ENCODE measurements at places on chromosomes 6 and 20. TPM values are rescaled to one million over a fixed set of nuclear protein-coding genes. Genes with fewer than 3 reads are reported as not detected.

DNA sequence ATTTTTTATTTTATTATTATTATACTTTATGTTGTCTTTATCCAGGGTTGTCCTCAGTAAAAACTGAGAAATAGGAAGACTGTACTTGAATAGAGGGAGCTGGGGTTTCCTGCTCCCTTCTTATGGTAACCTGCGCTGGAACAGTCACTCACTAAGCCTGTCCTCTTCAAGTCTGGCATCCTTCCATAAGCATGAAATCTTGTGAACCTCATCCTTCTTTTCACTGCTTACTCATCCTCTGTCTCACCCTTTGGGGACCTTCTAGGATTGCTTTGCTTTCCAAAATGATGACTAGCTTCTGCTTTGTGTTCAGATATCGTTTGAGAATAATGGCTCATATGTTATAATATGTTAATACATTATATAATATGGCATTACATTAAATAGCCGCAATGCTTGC lies 90.6 kb downstream of the C6orf118 start:
- H3K4me1 ChIP-seq, result no peaks in the 10 kb centered on the region
- peak; percentile 4 for DNase-seq
- no peak overlapping the region for H3K4me3 ChIP-seq
- H3K27ac ChIP-seq, result no peak overlapping the region

DNA sequence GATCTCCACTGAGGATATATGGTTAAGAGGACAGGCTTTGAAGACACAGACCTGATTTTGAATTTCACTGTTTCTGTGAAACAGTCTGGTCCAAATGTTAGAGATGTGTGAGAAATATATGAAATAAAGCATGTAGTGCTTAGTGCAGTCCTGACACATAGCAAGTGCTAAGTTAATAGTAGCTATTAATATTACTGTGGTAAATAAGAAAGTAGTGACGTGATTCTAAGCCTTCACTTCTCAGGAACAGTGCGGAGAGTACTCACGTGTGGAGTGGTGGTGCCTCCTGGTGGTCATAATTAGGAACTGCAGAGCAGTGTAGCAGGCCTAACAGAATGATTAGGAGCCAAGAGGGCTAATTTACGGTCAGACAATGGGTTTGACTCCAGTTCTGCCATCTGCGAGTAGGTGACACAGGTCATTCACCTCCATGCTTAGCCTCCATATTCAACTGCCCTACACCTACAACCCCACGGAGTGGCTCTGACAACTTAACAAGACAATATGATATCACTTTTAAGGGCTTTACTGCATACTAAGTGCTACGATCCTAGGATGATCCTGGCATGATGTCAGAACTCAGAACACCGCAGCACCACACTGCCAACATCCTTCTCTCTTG lies 106.2 kb downstream of the JPH2 start:
- H3K36me3 ChIP-seq, result no peaks in the 10 kb centered on the region
- no peaks in the 10 kb centered on the region for H3K27me3 ChIP-seq
- DNase-seq, result peak; percentile 84
- H3K4me3 ChIP-seq, result no peak overlapping the region
- peak overlapping the region; percentile 4 for H3K27ac ChIP-seq
- H3K4me1 ChIP-seq, result peaks cover 6% of the 10 kb centered on the region

DNA sequence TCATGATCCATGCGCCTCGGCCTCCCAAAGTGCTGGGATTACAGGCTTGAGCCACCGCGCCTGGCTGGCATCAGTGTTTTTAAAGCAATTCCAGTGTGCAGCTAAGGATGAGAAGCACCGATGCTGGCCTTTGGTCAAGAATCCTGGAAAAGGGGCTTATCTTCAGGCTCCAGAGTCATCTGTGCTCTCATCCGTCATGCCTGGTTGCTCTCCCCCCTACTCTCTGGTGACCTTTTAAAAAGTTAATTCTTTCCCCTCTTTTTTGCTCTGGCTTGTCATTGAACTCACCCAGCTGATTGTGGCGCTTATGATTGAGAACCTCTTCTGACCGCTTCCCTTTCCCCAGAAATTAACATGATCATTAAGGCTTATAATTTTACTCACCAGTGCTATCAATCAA lies 28.7 kb downstream of the NR2E1 start:
- H3K36me3 ChIP-seq, result no peaks in the 10 kb centered on the region
- no peaks in the 10 kb centered on the region for H3K4me1 ChIP-seq
- H3K27ac ChIP-seq, result no peak overlapping the region

DNA sequence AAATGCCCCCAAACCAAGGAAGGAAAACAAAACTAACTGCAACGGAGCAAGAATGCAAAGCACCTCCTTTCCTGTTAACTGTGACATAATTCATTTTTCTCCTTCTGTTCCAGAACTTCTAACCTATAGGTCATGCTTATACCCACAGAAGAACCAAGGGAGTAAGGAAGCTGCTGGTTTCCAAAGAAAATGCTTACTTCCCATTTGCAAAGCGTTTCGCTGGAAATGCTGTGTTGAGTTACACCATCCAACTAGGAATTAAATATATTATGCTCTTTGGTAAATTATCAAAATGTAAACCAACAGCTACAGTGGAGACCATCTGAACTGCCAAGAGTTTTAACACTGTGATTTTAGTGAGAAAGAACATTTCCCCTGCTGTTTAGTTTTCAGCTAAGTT lies 42.9 kb downstream of the ATXN1 start:
- DNase-seq, result no peak
- no peaks in the 10 kb centered on the region for H3K27me3 ChIP-seq
- peaks cover 42% of the 10 kb centered on the region for H3K4me1 ChIP-seq
- no peaks in the 10 kb centered on the region for H3K36me3 ChIP-seq
- H3K27ac ChIP-seq, result no peak overlapping the region

Gene LINC00237
- total RNA-seq, result not detected

Gene ZFP57
- total RNA-seq, result not detected

DNA sequence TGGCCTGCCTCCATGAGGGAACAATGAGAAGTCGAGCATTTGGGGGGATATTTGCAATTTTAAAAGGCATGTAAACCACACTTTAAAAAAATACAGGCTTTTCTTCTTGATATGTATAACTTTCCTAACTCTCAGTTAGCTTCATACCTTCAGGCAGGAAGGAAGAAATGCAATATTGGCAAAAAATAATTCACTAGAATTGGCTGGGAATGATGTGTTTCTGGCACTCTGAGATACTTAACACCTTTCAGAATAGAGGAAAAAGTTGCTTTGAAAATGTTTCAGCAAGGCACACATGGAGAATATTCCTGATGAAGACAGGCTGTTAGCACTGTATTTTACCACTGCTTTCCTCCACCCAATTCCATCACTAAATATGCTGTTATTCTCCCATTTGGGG lies 747.6 kb downstream of the HDGFL1 start:
- no peaks in the 10 kb centered on the region for H3K4me1 ChIP-seq
- H3K27ac ChIP-seq, result no peak overlapping the region
- no peak overlapping the region for H3K4me3 ChIP-seq

GRCh38 chr6:88548891-88549505 lies 382.9 kb upstream of the CNR1 start:
- no peaks in the 10 kb centered on the region for H3K4me1 ChIP-seq
- no peak for DNase-seq
- H3K27ac ChIP-seq, result no peak overlapping the region
- no peaks in the 10 kb centered on the region for H3K36me3 ChIP-seq

GRCh38 chr20:40370800-40371199 lies 318.2 kb downstream of the MAFB start:
- H3K27me3 ChIP-seq, result no peaks in the 10 kb centered on the region
- no peaks in the 10 kb centered on the region for H3K4me1 ChIP-seq
- no peak for DNase-seq
- H3K27ac ChIP-seq, result no peak overlapping the region
- no peaks in the 10 kb centered on the region for H3K36me3 ChIP-seq

Gene SOX18
- 0.70 TPM for total RNA-seq

- no peak overlapping the region for H3K4me3 ChIP-seq
- no peaks in the 10 kb centered on the region for H3K4me1 ChIP-seq
- H3K36me3 ChIP-seq, result peaks cover 7% of the 10 kb centered on the region
- peak; percentile 5 for DNase-seq
- no peaks in the 10 kb centered on the region for H3K27me3 ChIP-seq
These were observed 34.2 kb downstream of the CEP162 start for GRCh38 chr6:84193114-84193708.

GRCh38 chr6:66993272-66993671 lies 1286.2 kb upstream of the EYS start:
- no peaks in the 10 kb centered on the region for H3K27me3 ChIP-seq
- no peak overlapping the region for H3K4me3 ChIP-seq
- no peak overlapping the region for H3K27ac ChIP-seq

Gene SIRPG
- total RNA-seq, result not detected

Gene RBBP9
- 20.1 TPM for total RNA-seq

GRCh38 chr6:71405416-71405815 lies 116.8 kb downstream of the OGFRL1 start:
- no peaks in the 10 kb centered on the region for H3K36me3 ChIP-seq
- no peak for DNase-seq
- H3K4me3 ChIP-seq, result no peak overlapping the region
- no peaks in the 10 kb centered on the region for H3K27me3 ChIP-seq

Gene LZTS3
- 7.5 TPM for total RNA-seq

DNA sequence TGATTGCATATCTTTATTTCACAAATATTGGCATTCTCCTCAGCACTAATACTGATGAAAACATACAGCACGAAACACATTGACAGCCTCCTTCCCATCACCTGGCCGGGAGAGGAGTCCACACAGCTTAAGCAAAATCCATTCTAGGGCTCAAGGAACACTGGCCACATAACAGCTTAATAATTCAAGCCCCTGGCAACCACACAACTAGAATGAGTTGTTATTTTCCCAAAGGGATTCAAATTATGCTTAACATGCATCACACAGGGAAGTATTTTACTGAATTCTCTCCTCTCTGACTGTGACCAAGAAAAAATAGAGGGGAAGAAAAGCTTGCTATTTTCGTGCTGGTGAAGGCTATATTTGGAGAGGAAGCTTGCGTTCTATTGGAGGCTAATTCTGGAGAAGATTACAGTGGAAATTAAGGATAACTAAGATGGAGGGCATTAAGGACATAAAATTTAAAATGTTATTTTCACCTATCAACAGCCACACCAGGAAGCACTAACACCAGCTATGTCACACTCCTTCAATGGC lies 198.5 kb downstream of the ADGRG6 start:
- H3K27me3 ChIP-seq, result no peaks in the 10 kb centered on the region
- no peak overlapping the region for H3K27ac ChIP-seq
- no peaks in the 10 kb centered on the region for H3K36me3 ChIP-seq
- no peak for DNase-seq

Gene CAGE1
- 0.19 TPM for total RNA-seq

DNA sequence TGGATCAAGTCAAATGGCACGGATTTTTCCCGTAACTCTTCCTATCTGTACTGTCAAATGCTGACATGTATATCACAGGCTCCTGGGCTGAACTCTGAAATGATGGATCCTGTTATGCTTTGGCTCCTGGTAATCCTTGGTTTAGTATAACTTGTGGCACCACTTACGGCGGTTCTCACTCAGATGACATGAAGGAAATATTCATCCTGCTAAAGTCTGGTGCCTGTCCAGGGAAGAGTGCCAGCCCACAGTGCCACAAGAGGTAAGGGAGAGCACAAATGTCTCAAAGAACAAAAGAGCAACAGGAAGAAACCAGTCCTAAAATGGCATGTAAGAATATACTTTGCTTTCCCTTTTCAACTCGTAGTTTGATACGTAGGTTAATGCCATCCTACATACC lies 93.1 kb upstream of the TAB2 start:
- peaks cover 7% of the 10 kb centered on the region for H3K4me1 ChIP-seq
- H3K27ac ChIP-seq, result no peak overlapping the region

DNA sequence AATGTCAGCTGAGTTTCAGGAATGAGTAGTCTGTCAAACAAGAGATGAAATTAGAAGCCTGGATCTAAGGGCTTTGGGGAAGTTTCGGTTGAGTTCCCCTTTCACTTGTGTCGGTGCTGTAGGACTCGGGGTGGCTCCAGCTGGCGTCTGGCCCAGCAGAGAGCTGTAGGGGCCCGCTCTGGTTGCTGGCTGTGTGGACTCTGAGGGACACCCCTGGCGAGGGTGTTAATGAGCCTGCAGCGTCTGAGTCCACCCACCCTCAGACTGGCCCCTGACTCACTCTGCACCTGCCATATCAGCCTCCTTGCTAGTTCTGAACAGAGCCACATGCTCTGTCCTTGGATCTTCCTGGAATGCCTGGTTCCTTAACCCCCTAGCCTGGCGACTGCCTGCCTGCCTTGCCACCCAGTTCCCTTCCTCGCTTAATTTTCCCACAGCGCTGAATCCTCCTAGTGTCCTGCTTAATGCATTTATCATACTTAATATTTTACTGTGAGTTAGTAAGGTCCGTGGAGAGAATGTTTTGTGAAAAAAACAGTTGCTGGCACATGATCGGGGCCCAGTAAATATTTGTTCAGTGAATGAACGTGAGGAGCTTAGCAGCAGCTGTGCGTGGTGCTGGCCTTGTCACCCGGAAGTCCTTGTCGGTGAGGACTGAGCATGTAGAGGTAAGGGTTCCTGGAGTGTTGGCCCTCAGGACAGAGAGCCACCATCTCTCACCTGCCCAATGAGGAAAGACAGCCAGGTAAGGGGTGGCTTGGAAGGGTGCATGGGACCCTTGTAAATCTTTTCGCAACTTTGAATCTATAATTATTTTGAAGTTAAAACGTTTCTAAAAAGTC lies 1.6 kb downstream of the DNAJC5 start:
- peaks cover 9% of the 10 kb centered on the region for H3K4me1 ChIP-seq
- peak overlapping the region; percentile 48 for H3K27ac ChIP-seq
- H3K4me3 ChIP-seq, result peak overlapping the region; percentile 67
- DNase-seq, result no peak
- no peaks in the 10 kb centered on the region for H3K36me3 ChIP-seq
- no peaks in the 10 kb centered on the region for H3K27me3 ChIP-seq

GRCh38 chr6:133551847-133552341 lies 310.7 kb downstream of the EYA4 start:
- no peak overlapping the region for H3K27ac ChIP-seq
- H3K27me3 ChIP-seq, result no peaks in the 10 kb centered on the region
- H3K4me1 ChIP-seq, result no peaks in the 10 kb centered on the region
- no peak overlapping the region for H3K4me3 ChIP-seq

GRCh38 chr20:36847009-36847709 lies 28.8 kb upstream of the TLDC2 start:
- no peak for DNase-seq
- no peak overlapping the region for H3K27ac ChIP-seq
- peaks cover 3% of the 10 kb centered on the region for H3K36me3 ChIP-seq
- no peaks in the 10 kb centered on the region for H3K27me3 ChIP-seq
- H3K4me3 ChIP-seq, result no peak overlapping the region

Gene VWA7
- 2.7 TPM for total RNA-seq

- H3K27me3 ChIP-seq, result no peaks in the 10 kb centered on the region
- H3K4me1 ChIP-seq, result no peaks in the 10 kb centered on the region
- no peak for DNase-seq
- H3K4me3 ChIP-seq, result no peak overlapping the region
- H3K36me3 ChIP-seq, result no peaks in the 10 kb centered on the region
- no peak overlapping the region for H3K27ac ChIP-seq
These were observed 29.3 kb downstream of the SLC2A4RG start for GRCh38 chr20:63768591-63769515.

DNA sequence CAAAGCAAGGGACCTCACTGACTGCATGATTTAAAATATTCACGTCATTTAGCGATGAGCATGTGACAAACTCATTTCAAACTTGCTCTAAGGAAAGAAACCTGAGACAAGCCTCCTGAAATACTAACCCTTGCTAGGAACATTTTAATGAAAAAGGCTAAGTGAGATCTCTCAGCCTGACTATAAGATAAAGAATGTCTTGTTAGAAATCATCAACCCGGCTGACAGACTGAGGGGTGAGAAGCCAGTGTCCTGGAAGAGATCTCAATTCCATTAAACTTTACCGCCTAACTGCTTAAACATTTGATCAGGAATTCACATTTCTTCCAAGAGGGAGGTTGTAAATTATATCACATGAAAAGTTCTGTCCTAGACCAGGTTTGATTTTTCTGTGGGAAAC lies 274.8 kb upstream of the EXOC2 start:
- no peaks in the 10 kb centered on the region for H3K36me3 ChIP-seq
- no peak overlapping the region for H3K27ac ChIP-seq
- H3K4me1 ChIP-seq, result no peaks in the 10 kb centered on the region
- H3K4me3 ChIP-seq, result no peak overlapping the region
- DNase-seq, result no peak

Gene HLA-DRA
- total RNA-seq, result not detected

Gene YWHAB
- 204 TPM for total RNA-seq

Gene SOBP
- 3.3 TPM for total RNA-seq

Gene LRRN4
- total RNA-seq, result not detected
